ENCODE measurements at places on chromosomes 13 and 19. TPM values are rescaled to one million over a fixed set of nuclear protein-coding genes. Genes with fewer than 3 reads are reported as not detected.

DNA sequence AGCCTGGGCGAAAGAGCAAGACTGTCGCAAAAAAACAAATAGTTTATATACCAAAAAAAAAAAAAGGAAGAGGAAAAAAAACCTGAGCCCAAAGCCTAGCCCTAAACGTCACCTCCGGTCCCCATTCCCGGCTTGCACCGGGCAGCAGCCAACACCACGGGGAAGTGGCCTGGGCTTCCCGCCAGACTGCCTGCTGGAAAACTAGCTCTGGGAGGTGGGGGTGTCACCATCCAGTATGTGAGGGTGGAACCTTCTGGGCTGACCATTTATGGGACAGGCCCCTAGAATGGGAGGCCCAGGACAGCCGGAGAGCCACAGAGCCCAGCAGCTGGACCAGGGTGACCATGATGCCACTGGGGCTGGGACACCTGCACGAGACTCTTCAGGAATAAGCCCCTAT lies 37.3 kb downstream of the IL12RB1 start:
- DNase-seq, result peak; percentile 44

ZNF667 gene
- total RNA-seq, result 2.4 TPM

GRCh38 chr13:73661687-73662425 lies 472.3 kb downstream of the KLF12 start:
- DNase-seq, result no peak

GRCh38 chr13:112249644-112250610 lies 126.2 kb upstream of the SPACA7 start:
- no peak for DNase-seq

DNA sequence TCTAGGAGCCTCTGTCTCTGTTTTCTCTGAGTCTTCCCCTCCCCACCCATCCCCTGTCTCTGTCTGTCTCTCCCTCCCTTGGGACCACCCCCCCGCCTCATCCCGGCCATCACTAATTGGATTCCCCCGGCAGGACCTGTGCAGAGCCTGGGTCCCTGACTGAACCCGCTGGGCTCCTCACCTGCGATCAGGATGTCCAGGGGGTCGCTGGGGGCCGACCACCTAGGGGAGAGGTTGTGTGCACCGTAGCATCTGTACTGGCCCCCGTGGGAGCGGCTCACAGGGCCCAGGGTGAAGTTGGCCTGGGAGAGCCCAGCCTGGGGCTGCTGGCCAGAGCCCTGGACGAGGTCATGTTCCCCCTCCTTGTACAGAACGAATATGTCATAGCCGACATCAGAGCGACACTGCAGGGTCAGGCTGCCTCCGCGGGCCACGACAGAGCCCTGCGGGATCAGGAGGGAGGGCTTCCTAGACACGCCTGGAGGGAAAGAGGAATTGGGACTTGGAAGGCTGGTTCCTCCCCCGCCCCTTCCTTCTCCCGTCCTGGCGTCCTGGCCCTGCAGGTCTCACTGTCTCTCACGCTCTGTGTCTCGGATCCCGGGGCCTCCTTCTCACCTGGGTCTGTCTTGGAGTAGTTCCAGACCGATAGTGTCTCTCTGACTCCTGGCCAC lies 1.8 kb downstream of the LILRB5 start:
- DNase-seq, result no peak

DNA sequence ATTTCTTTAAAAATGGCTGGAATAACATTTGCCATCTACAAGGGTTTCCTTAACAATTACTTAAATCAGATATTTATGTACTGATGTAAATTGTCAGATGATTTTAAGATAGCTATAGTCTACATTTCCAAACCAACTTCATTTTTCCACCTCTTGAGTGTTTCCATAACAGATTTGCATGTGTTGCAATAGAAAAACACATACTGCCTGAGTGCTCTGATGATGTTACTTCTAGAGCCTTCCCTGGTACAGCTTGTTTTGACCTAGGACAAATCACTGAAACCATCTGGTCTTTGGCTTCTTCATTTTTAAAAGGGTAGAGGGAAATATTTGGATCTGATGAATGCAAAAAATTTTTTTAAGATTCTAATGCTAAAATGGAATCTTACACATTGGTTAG lies 245.9 kb downstream of the PCDH9 start:
- no peak for DNase-seq

- no peak for DNase-seq
Observed at GRCh38 chr13:110989331-110989730, 74.5 kb upstream of the ANKRD10 start.

- DNase-seq, result no peak
Observed at GRCh38 chr13:111203736-111204389, 88.8 kb downstream of the ARHGEF7 start.

CGB5 gene
- total RNA-seq, result not detected

DNA sequence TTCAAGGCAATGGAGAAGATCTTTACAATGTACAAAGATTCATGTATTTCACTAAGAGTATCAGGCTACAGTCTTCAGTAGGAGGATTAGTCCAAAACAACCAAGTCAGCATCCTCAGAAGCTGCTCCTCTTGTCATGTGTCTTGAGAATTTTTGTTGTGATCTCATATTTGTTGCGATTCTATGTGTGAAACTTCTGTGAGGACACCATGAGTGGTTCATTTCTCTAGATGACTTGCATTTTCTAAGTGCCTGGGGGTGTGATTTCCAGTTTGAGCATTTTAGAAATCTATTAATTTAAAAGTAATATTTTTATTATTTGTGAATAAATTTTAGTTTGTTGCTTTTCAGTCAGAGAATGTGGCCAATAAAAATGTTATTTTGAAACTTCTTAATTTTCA lies 94.5 kb downstream of the RAP2A start:
- no peak for DNase-seq

ZNF296 gene
- total RNA-seq, result 0.84 TPM

DNA sequence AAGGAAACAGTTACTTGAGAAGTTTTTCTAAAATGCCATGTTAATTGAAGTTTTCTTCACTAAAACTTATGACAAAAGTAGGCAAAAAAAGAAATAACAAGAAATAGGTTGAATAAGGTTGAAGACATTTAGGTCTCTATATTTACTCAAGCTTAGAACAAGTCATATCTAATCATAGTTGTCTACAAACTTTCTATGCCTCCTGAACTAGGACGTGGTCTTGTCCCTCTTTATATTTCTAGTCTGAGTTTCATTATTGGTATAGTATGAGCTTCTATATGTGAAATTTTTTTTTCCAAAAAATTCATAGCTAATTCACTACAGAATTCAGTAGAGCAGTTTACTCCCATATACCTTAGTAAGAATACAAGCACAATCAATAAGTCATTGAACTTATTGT lies 836.4 kb downstream of the SLITRK6 start:
- no peak for DNase-seq

OR4F17 gene
- not detected for total RNA-seq

GRCh38 chr13:23776698-23777574 lies 112.3 kb downstream of the MIPEP start:
- DNase-seq, result no peak

DNA sequence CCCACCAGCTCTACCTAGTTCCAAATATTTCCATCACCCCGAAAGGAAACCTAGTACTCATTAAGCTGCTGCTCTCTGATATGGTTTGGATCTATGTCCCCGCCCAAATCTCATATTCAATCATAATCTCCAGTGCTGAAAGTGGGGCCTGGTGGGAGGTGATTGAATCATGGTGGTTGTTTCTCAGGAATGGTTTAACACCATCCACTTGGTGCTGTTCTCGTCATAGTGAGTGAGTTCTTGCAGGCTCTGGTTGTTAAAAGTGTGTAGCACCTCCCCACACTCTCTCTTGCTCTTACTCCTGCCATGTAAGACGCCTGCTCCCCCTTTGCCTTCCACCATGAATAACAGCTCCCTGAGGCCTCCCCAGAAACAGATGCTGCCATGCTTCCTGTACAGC lies 43.4 kb upstream of the MED4 start:
- no peak for DNase-seq

- no peak for DNase-seq
Observed at GRCh38 chr19:402786-403185, 6.2 kb downstream of the C2CD4C start.

DNA sequence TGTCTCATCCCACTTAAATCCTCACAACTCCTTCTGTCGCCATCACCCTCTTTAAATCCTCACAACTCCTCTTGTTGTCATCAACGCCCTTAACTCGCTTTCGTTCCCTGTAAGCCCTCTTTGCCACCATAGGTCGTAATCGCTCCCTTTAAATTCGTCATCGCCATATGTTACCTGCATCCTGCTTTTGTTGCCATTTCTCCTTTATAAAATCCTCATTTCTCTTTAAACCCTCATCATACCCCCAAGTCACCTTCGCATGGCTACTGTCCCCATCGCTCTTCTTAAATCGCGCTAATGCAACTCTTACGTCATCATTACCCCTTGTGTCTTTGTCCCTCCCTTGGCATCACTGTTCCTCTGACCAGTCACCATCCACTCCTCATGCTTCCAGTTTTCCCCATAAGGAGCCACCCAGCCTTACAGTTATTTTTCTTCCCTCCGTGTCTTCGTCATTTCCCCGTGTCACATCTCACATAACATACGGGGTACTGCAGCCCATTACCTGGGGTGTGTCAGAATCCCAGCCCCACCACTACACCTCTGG lies 539 bp downstream of the PLD3 start:
- no peak for DNase-seq

KLK3 gene
- total RNA-seq, result not detected

DNA sequence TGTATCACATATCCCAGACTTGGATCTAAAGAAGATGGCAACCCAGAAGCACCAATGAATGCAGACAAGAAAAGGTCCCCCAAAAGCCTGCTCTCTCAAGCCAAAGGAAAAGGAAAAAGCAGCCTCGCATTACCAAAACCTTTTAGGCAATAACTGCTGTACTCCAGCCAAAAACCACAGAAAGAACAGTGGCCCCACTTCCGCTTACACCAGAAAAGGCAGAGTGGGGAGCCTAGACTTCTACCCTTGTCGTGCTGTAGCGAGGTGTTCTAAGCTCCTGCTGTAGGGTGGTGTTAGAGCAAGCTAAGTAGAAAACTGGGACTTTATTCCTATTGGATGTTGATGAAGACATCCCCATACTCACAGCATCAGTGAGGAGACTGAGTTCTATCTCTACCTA lies 244.0 kb upstream of the RXFP2 start:
- DNase-seq, result no peak

- DNase-seq, result no peak
Observed at GRCh38 chr13:40109351-40109844, 453.9 kb downstream of the COG6 start.

GRCh38 chr19:40305403-40305802 lies 20.3 kb upstream of the AKT2 start:
- no peak for DNase-seq

- no peak for DNase-seq
Observed at GRCh38 chr13:33218020-33218419, 67.5 kb downstream of the STARD13 start.

FGF14 gene
- 3.5 TPM for total RNA-seq

DNA sequence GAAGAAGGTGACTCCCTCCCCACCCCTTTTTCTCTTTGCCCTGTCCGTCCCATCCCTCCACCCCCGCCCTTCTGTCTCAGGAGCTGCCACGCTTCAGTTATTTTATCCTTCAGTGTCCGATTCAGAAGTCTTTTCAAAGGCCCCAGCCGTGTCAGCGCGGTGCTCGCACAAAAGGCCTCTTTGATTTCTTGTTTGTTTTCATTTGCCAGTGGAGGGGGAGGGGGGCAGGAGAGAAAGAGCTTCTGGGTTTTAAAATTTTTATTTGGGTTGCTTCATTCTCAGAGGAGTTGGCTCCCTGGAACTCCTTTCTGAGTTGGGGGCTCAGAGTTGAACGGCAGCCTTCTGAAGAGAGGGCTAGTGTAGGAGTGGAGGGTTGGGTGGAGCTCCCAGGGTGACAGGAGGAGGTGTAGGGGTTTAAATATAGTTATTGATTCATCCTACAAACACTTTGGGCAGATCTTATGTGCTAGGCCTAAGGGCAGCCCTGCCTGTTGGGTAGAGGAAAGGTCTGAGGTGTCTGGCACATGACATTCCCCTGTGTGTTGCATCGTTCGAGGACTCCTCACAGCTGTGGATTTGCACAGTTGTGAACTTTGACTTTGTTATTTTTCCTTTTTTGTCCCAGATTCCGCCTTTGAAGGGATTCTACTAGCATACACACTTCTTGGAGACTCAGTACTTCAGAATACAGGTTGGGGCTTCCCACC lies 36.8 kb downstream of the NFIX start:
- DNase-seq, result no peak

- DNase-seq, result no peak
Observed at GRCh38 chr13:61086087-61086486, 329.6 kb downstream of the PCDH20 start.

GRCh38 chr13:73215823-73216222 lies 157.0 kb downstream of the KLF5 start:
- DNase-seq, result no peak

DNA sequence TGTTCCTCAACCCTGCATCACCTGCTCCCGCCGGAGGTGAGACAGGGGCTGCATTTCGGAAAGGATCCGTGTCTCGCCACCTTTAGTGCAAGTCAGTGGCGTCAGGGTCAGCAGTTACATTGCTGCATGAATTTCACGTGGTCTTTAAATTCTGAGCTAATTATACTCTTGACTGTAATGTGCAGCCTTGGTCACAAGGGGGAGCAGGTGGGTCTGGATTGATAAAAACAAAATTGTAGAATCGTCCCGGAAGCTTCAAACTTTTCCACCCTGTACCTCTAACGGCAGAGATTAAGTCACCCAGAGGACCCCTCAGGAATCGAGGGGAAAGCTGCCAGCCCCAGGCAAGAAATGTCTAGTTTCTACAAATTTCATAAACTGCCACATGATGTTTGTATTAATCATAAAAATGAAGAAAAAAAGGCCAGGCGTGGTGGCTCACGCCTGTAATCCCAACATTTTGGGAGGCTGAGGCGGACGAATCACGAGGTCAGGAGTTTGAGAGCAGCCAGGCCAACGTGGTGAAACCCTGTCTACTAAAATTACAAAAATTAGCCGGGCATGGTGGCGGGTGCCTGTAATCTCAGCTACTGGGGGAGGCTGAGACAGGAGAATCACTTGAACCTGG lies 20.2 kb downstream of the BBC3 start:
- peak; percentile 97 for DNase-seq

KLK7 gene
- not detected for total RNA-seq

DNA sequence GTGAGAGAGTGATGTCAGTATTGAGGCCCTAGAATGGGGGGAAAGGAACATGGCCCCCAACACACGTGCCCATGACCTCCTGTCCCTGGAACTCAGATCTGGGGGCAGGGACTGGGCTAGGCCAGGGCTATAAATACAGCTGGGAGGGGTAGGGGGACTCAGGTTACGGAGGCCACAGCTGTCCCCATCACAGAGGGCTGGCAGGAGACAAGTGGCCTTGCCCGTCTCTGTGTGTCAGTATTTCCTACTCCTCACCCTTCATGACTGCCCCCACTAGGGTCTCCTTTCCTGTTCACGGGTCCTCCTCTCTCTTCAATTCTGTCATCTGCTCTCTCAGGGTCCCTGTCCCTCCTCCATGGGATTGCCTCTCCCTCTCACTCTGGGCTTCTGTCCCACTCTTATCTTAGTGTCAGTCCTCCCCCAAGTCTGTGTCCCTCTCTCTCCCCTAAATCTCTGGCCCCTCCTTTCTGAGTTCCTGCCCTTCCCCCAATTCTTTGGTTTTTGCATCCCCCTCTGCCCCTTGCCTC lies 687 bp upstream of the HRC start:
- DNase-seq, result no peak

- DNase-seq, result no peak
Observed at GRCh38 chr13:110478405-110479214, 82.9 kb downstream of the RAB20 start.
